ENCODE measurements at places on chromosomes 3 and 15. TPM values are rescaled to one million over a fixed set of nuclear protein-coding genes. Genes with fewer than 3 reads are reported as not detected.

Gene MNS1
- 16.2 TPM for total RNA-seq

Gene FETUB
- not detected for total RNA-seq

Gene GOLGA8J
- not detected for total RNA-seq

Gene P3H2
- total RNA-seq, result 20.9 TPM

- H3K4me1 ChIP-seq, result no peaks in the 10 kb centered on the region
- no peak overlapping the region for H3K4me3 ChIP-seq
- H3K27ac ChIP-seq, result no peak overlapping the region
- no peaks in the 10 kb centered on the region for H3K36me3 ChIP-seq
- H3K27me3 ChIP-seq, result no peaks in the 10 kb centered on the region
These were observed 279.4 kb downstream of the RSL24D1 start for GRCh38 chr15:54917312-54917711.

- peak overlapping the region; percentile 76 for H3K27ac ChIP-seq
- H3K4me3 ChIP-seq, result no peak overlapping the region
- peaks cover 80% of the 10 kb centered on the region for H3K4me1 ChIP-seq
- no peaks in the 10 kb centered on the region for H3K27me3 ChIP-seq
These were observed 448.8 kb upstream of the THBS1 start for GRCh38 chr15:39132070-39132469.

GRCh38 chr3:113261063-113261625 is 49.8 kb downstream of the BOC start:
- H3K27ac ChIP-seq, result no peak overlapping the region
- H3K4me3 ChIP-seq, result no peak overlapping the region
- H3K4me1 ChIP-seq, result no peaks in the 10 kb centered on the region
- H3K27me3 ChIP-seq, result no peaks in the 10 kb centered on the region

- no peak overlapping the region for H3K27ac ChIP-seq
- DNase-seq, result no peak
- no peaks in the 10 kb centered on the region for H3K27me3 ChIP-seq
- H3K4me1 ChIP-seq, result peaks cover 24% of the 10 kb centered on the region
- H3K36me3 ChIP-seq, result no peaks in the 10 kb centered on the region
These were observed 154.5 kb upstream of the TBL1XR1 start for GRCh38 chr3:177351757-177352158.

GRCh38 chr3:14179114-14179465 is 473 bp downstream of the LSM3 start:
- peak overlapping the region; percentile 47 for H3K27ac ChIP-seq
- peak overlapping the region; percentile 69 for H3K4me3 ChIP-seq
- H3K36me3 ChIP-seq, result peaks cover 30% of the 10 kb centered on the region
- peaks cover 19% of the 10 kb centered on the region for H3K4me1 ChIP-seq

GRCh38 chr15:78429477-78429876 is 8.5 kb upstream of the IREB2 start:
- no peak overlapping the region for H3K27ac ChIP-seq
- H3K27me3 ChIP-seq, result peaks cover 19% of the 10 kb centered on the region
- H3K4me1 ChIP-seq, result no peaks in the 10 kb centered on the region
- H3K36me3 ChIP-seq, result no peaks in the 10 kb centered on the region
- H3K4me3 ChIP-seq, result no peak overlapping the region

DNA sequence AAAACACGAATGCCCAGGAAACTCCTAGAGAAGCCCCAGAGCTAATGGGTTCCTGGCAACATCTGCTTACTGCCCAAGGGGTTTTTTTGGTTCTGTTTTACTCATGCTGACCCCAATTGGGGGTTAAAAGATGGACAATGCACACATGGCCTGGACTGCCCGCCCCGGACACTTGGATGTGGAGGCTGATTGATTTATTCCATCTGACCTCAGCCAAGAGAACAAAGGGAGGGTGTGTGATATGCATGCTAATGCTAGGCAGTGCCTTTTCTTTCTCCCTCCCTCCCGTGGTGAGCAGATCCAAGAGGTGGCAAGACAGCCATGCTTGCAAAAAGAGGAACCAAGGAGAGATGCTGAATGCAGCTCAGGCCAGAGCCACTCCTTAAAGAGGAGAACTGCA is 3.3 kb upstream of the LRTM1 start:
- H3K4me1 ChIP-seq, result no peaks in the 10 kb centered on the region
- no peaks in the 10 kb centered on the region for H3K36me3 ChIP-seq
- no peak for DNase-seq
- no peaks in the 10 kb centered on the region for H3K27me3 ChIP-seq

GRCh38 chr3:32126305-32127015 is 20.0 kb downstream of the GPD1L start:
- no peak overlapping the region for H3K4me3 ChIP-seq
- no peaks in the 10 kb centered on the region for H3K4me1 ChIP-seq

DNA sequence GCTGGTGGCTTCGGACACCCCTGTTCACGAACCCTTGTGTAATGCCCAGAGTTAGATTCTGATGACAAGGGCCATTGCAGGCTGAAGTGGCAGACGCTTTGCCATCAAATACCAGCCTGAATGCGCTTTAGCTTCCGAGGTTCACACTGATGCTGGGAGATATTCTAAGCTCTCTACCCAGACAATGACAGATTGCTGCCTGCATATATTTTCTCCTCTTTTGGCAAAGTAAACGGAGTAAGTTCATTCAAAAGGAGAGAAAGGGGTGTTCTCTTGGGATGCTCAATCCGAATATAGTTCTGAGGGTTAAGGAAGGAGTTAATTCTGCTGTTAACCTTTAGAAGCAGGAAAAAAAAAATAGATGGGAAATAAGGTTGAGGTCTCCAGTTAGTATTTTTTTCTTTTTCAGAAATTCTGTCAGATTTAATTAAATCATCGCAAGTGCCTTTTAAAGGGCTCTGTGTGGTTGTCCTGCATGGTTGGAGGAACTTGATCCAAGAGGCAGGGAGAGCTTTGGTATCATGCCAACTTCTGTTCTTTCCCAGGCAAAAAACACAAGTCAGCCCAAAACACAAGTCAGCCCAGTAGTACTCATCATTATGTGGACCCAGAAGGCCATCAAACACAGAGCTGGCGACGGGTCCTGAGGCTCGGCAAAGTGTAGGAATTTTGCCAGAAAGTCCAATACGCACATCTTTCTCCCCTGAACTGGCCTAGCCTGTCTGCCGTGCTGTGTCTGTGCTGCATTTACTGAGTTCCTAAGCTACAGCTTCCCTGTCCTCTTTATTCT is 70.9 kb upstream of the ST8SIA2 start:
- H3K27ac ChIP-seq, result no peak overlapping the region
- peaks cover 76% of the 10 kb centered on the region for H3K27me3 ChIP-seq
- H3K4me3 ChIP-seq, result no peak overlapping the region
- H3K36me3 ChIP-seq, result no peaks in the 10 kb centered on the region

DNA sequence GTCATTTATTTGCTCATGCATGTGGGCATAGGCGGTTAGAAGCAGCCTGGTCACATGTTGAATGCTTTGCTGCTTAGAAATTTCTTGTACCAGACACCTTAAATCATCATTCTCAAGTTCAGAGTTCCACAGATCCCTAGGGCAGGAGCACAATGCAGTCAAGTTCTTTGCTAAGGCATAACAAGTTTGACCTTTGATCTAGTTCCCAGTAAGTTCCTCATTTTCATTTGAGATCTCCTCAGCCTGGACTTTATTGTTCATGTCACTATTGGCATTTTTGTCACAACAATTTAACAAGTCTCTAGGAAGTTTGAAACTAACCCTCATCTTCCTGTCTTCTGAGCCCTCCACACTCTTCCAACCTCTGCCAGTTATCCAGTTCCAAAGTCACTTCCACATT is 22.8 kb downstream of the HGD start:
- no peaks in the 10 kb centered on the region for H3K27me3 ChIP-seq
- H3K36me3 ChIP-seq, result no peaks in the 10 kb centered on the region
- no peak overlapping the region for H3K27ac ChIP-seq
- no peak overlapping the region for H3K4me3 ChIP-seq
- no peak for DNase-seq
- H3K4me1 ChIP-seq, result peaks cover 7% of the 10 kb centered on the region

- no peak for DNase-seq
- no peak overlapping the region for H3K27ac ChIP-seq
- peaks cover 31% of the 10 kb centered on the region for H3K27me3 ChIP-seq
- no peaks in the 10 kb centered on the region for H3K36me3 ChIP-seq
- no peaks in the 10 kb centered on the region for H3K4me1 ChIP-seq
These were observed 6.1 kb upstream of the LRRC15 start for GRCh38 chr3:194375473-194376240.

DNA sequence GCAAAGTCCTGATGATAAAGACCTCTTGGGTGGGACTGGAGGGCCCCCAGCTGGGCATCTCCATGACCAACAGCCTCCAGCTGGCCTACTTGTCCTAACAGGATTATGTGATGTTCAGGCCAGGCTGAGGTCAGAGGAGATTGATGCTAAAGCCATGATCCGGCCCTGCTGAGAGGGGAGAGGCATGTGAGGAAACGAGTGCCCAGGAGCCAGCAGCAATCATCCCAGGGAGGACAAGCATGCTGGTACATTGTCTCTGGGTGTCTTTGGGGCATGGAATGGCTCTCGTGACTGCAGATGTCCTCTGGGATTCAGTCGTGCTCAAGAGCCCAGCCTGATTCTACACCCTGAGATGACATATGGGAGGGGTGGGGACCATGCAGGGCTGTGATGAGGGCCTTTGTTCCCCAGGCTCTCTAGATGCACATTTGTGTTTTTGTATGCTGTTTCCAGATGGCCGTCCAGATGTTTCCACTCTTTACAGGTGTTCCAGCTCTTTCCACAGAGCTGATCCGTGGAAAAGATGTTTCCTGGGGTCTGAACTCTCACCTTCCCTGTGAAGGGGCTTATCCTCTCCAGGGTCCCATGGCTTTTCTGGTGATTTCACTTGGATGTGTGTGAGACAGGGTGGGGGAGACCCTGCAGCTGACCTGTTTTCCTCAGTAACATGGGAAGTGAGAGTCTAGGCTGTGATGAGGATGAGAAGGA is 20.2 kb downstream of the SLC24A1 start:
- DNase-seq, result no peak
- no peak overlapping the region for H3K27ac ChIP-seq
- H3K4me1 ChIP-seq, result no peaks in the 10 kb centered on the region
- no peaks in the 10 kb centered on the region for H3K27me3 ChIP-seq

DNA sequence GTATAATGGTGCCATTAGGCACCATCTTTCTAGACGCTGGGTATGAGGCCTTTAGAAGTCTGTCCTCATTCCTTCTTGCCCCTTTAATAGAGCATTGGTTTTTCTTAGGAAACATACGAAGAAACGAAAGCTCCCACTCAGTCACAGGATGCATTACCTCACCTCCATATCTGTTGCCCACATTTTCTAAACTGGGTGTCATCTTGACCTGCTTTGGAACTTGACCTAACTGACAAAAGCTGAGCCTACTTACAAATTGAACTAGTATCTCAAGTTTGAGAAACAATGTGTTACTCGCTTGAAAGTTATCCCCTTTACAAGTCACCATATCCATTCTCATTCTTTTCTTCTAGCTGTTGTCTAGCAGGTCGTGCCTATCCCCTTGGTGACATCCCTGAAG is 102.7 kb downstream of the VPS8 start:
- no peak for DNase-seq
- no peak overlapping the region for H3K27ac ChIP-seq
- no peaks in the 10 kb centered on the region for H3K4me1 ChIP-seq
- H3K27me3 ChIP-seq, result no peaks in the 10 kb centered on the region
- H3K36me3 ChIP-seq, result no peaks in the 10 kb centered on the region

- no peaks in the 10 kb centered on the region for H3K36me3 ChIP-seq
- no peak overlapping the region for H3K4me3 ChIP-seq
- no peaks in the 10 kb centered on the region for H3K4me1 ChIP-seq
- H3K27ac ChIP-seq, result no peak overlapping the region
- DNase-seq, result no peak
These were observed 231.1 kb upstream of the MDFIC2 start for GRCh38 chr3:70543493-70543892.

Data from PC-9 (cell line).